ENCODE measurements at places on chromosomes 2 and 18.

DNA sequence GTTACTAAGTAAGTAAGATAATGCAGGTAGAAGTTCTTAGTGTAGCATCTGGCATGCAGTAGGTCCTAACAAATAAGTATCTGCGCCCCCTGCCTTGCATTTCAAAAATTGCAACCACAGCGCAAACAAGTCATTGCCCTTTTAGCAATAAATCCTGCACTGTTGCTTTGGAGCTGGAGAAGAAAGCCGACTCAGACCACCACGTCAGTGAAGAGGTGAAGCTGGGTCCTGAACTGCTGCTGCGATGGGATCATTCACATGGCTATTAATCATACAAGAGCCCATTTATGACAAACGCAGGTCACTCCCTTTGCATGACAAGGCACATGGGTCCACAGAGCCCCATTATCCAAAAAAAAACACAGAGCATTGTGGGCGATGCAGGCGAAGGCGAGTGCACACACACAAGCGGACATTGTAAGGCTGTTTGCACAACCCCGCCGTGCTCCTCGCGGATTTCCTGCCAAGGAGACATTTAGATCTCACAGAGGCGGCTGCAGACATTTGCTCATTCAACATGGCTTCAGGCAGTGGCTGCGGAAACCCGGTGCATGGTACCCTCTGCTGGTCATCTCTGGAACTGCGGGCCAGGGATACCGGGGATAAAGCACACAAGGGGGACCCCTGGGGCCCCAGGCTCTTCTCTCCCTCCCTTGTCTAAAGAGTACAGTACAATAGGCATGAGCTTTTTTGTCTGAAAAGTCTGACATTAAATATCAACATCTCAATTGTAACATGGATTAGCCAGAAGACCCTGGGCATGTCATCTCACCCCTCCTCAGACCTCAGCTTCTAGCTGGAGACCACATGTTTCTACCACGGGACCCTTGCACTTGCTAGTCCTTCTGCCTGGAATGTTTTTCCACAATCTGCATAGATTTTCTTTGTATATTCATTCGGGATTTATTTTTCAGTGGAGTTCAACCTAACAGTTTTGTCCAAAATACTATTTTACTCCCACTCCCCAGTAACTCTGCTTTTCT is 56.7 kb downstream of the CYRIA start:
- DNase-seq = peak; percentile 87

- DNase-seq = no peak
Measured at GRCh38 chr2:235113854-235114253, 162.0 kb downstream of the SH3BP4 start.

DNA sequence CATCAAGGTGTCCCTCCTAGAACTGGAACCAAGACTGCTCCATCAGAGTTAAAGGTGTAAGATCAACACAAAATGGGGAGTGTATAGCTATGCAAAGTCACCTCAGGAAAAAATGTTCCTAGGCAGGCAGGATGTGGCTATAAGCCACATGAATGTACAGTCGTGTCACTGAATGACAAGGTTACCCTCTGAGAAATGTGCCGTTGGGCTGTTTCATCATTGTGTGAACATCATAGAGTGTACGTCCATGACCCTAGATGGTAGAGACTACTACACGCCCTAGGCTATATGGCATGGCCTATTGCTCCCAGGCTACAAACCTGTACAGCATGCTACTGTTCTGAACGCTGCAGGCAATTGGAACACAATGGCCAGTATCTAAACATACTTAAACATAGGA is 24.5 kb downstream of the TYMS start:
- DNase-seq = no peak

GRCh38 chr18:59233017-59233410 is 13.1 kb downstream of the GRP start:
- DNase-seq = no peak

- DNase-seq = no peak
Measured at GRCh38 chr2:75324861-75325284, 125.6 kb upstream of the TACR1 start.

DNA sequence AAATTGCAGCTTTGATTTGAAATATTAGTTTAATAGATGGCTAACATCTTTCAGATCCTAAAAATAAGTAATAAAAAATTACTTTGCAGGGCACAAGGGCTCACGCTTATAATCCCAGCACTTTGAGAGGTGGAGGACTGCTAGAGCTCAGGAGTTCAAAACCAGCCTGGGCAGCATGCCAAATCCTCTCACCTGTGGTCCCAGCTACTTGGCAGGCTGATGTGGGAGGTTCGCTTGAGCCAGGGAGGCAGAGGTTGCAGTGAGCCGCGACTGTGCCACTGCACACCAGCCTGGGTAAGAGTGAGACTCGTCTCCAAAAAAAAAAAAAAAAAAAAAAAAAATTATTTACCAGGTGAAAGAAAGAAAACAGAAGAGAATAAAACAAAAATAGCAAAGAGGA is 449.8 kb downstream of the NRXN1 start:
- DNase-seq = no peak

DNA sequence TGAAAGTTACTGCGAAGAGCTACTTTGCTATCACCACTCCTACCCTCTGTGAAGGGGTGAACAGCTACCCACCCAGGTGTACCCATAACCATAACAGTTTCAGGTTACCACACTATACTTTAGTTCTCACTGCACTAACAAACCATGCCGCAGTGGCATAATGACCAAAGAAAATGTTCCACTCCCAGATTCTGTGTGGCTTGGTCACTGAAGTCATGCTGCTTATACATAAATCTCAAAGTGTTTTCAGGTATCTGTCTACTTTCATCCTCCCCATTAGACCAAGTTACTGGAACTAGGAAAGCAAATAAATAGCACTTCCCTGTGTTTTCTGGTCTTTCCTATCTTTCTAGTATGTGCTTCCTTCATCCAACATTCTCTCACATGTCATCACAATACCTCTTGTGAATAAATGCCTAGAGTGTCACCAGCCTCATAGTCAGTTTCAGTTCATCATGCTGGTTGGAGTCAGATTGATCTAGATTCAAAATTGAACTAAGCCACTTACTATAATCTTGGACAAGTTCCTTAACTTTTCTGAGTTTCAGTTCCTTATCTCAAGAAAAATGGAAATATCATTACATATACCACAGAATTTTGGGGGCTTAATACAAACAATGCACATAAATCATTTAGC is 293.6 kb downstream of the FSIP2 start:
- no peak for DNase-seq

Measured in stimulated activated CD4-positive, alpha-beta T cell treated with anti-CD3 and anti-CD28 coated beads, TNF-alpha, amount 100 ng/mL, for 1 hour (primary cell).